Activated naive CD4-positive, alpha-beta T cell (primary cell): ENCODE measurements at places on chromosomes 16 and 17.

GRCh38 chr17:63700528-63701455 lies 867 bp upstream of the LIMD2 start:
- DNase-seq = no peak

DNA sequence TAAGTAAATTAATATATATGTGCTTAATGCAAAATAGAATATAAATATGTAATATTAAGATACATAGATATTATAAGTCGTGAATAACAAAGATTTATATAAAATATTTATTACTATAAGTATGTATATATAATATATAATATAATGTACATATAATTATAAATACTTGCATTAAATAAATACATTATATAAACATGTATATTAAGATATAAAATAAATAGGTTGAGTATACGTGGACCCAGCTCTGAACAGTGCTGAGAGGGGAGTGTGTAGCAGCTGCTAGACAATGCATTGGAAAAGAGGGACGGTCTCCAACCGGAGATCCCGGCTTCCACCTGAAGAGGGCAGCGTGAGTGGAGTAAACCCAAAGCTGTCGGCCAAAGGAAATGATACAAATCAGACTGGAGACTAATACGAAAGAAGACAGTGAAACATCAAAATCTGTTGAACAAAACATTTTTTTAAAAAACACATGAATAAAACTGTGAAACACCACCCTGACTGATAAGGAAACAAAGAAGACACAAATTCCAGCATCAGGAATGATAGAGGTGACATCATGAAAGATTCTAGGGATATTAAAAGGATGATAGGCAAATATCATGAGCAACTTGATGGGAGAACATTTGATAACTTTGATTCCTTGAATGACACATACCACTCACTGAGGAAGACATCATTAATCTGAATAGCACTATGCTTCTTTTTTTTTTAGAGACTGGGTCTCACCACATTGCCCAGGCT lies 125.4 kb upstream of the CHMP6 start:
- no peak for DNase-seq

DNA sequence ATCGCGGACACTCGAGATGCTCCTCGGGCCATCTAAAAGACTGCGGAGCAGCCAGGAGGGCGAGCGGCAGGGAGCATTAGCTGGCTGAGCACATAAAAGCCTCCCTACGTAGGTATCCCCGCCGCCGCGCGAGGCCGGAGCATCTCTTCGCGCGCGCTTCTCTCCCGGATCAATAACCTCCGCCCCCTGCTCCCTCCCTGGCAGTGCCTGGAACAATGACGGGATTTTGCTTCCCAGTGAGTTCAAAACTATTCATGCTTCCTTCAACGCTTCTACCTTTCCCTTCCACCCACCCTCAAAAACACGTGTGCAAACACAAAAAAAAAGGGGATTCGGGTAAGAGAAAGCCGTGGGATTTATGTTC lies 984 bp downstream of the CENPV start:
- DNase-seq = peak; percentile 7

DNA sequence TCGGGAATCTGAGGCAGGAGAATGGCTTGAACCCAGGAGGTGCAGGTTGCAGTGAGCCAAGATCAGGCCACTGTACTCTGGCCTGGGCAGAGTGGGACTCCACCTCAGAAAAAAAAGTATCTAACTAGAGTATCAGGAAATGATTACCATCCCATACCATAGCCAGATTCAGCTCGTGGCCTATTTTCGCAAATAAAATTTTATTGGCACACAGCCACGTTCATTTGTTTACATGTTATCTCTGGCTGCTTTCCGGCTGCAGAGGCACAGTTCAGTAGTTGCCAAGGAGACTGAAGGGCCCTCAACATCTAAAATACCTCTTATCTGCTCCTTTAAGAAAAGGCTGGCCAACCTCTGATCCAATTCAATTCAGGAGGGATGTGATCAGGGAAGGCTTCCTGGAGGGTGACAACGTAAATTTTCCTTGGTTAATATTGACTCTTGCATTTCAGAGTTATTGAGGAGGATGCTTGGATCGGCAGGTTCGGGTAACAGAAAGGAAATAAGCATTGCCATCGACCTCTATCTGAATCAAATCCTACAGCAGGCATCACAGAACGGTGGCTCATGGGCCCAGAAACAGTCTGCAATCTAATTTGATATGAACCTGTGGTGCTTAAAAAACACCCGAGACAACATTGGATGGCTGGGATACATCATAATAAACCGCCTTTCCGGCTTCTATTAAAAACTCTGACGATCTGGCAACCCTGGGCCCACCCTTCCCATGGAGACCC lies 73.8 kb downstream of the XYLT1 start:
- no peak for DNase-seq

- no peak for DNase-seq
These were observed 78.0 kb downstream of the JPH3 start for GRCh38 chr16:87680272-87680644.
